ENCODE measurements at places on chromosomes 1 and 21. TPM values are rescaled to one million over a fixed set of nuclear protein-coding genes. Genes with fewer than 3 reads are reported as not detected.

ZNF683 gene
- total RNA-seq: not detected

NBPF6 gene
- total RNA-seq: not detected

TMEM63A gene
- total RNA-seq: 7.8 TPM

RNU1-1 gene
- total RNA-seq: 255 TPM

PRDX6 gene
- total RNA-seq: 436 TPM

FAM131C gene
- total RNA-seq: 1.1 TPM

EVI5 gene
- 21.3 TPM for total RNA-seq

FTCD gene
- not detected for total RNA-seq

Data from A172 (cell line).